ENCODE measurements at places on chromosomes 11 and 22. TPM values are rescaled to one million over a fixed set of nuclear protein-coding genes. Genes with fewer than 3 reads are reported as not detected.

- no peak overlapping the region for H3K4me3 ChIP-seq
- no peaks in the 10 kb centered on the region for H3K4me1 ChIP-seq
- H3K36me3 ChIP-seq, result no peaks in the 10 kb centered on the region
- no peaks in the 10 kb centered on the region for H3K27me3 ChIP-seq
- no peak for DNase-seq
Measured at GRCh38 chr11:75591966-75592365, 29.9 kb downstream of the SERPINH1 start.

DNA sequence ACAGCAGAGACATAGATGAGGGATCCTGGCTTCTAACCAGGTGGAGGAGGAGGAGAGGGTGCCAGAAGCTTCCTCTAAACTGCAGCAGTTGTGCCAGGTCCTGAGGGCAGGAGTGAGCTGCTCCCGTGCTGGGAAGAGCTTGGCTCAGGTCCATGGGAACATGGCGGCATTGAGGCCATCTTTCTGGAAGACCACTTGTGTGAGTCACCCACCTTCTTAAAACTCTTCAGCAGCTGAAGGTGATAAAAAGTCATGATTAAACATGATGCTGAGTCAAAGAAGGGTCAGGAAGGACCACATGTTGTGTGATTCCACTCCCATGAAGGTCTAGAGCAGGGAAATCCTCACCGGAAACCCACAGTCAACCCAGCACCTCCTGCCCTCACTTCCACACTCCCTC is 35.1 kb downstream of the LINC01488 start:
- H3K27ac ChIP-seq, result no peak overlapping the region
- no peak overlapping the region for H3K4me3 ChIP-seq
- DNase-seq, result no peak
- no peaks in the 10 kb centered on the region for H3K36me3 ChIP-seq
- no peaks in the 10 kb centered on the region for H3K4me1 ChIP-seq

- H3K4me1 ChIP-seq, result no peaks in the 10 kb centered on the region
- no peaks in the 10 kb centered on the region for H3K27me3 ChIP-seq
- no peak for DNase-seq
- H3K27ac ChIP-seq, result peak overlapping the region; percentile 68
- H3K36me3 ChIP-seq, result no peaks in the 10 kb centered on the region
Measured at GRCh38 chr11:117020869-117021564, 77.2 kb downstream of the SIK3 start.

- DNase-seq, result peak; percentile 82
- peaks cover 6% of the 10 kb centered on the region for H3K4me1 ChIP-seq
- no peaks in the 10 kb centered on the region for H3K36me3 ChIP-seq
- H3K27me3 ChIP-seq, result no peaks in the 10 kb centered on the region
Measured at GRCh38 chr11:23112987-23113886, 253.0 kb upstream of the CCDC179 start.

DNA sequence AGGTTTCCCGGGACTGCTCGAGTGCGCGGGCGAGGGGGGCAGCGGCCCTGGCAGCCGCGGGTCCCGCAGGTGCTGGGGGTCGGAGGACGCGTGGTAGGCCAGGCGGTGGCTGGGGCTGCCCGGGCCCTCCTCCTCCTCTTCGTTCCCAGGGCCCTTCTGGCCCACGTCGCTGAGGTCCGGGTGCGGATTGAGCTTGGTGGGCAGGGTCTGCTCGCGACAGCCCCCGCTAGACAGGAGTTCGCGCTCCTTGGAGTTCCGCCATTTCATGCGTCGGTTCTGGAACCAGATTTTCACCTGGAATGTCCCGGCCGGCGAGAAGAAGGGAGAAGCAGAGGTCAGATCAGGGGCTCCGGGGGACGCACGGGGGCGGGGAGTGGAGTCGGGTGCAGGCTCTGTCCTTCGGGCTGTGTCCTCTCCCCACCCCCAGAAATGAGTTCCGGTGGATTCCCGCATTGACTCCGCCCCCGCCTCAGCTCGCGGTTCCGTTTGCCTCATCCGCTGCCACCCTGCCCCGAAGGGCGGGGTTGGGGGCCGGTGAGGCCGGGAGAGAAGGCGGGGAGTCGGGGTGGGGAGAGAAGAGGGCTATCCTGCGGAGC is 3.9 kb downstream of the DBX1 start:
- no peaks in the 10 kb centered on the region for H3K36me3 ChIP-seq
- no peak overlapping the region for H3K27ac ChIP-seq
- DNase-seq, result no peak
- H3K4me1 ChIP-seq, result no peaks in the 10 kb centered on the region
- no peak overlapping the region for H3K4me3 ChIP-seq

DNA sequence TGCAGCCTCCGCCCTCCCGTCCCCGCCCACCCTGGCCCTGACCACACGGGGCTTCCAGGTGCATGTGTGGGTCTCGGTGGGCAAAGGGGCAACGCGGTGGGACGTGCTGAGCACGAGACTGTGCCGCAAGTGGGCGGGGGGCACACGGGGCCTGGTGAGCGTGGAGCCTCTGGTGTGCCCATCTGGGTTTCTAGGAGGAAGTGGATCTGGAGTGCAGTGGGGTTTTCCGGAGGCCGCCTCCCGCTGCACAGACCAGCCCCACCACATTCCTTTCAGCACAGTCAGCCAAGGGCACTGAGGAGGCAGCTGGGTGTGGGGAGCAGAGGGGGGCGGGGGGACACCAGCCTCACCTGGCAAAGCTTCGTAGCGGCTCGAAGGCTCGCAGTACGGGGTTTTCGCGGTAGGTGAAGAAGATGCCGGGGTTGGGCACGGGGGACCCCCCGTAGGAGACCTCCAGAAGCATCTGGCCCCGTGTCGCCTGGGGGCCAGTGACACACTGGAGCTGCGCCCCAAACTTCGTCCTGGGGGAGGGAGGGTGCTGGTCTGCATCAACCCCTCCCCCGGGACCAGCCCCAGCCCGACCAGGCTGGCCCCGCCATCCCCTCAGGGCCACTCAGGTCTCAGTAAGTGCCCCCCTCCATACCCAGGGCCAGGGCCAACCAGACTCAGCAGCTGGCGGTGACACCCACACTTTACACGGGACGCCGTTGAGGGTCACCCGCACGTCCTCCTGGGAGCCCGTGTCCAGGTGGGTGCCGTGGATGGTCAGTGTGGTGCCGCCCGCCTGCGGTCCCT is 12.4 kb upstream of the MAPK11 start:
- peak; percentile 78 for DNase-seq
- H3K4me1 ChIP-seq, result no peaks in the 10 kb centered on the region
- no peaks in the 10 kb centered on the region for H3K27me3 ChIP-seq
- H3K36me3 ChIP-seq, result peaks cover 58% of the 10 kb centered on the region

- no peak overlapping the region for H3K27ac ChIP-seq
- H3K36me3 ChIP-seq, result no peaks in the 10 kb centered on the region
- DNase-seq, result no peak
Measured at GRCh38 chr11:113073290-113073953, 112.2 kb downstream of the NCAM1 start.

DNA sequence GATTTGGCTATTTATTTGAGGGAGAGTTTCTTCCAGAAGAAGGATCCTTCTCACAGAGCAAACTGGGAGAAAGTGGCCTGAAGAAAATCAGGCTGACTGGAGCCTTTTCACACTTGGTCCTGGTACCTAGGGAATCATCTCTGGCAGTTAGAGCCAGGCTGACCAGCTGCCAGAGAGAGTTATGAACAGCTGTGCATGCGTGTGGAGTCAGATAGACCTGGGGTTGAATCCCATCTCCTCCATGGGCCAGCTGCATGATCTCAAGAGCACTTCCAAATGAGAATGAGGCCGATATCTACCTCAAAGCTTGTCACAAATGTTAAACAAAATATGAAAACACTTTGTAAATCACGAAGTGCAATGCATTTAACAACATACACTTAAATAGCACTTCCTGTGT is 390.0 kb downstream of the TENM4 start:
- H3K4me1 ChIP-seq, result peaks cover under 1% of the 10 kb centered on the region
- no peaks in the 10 kb centered on the region for H3K36me3 ChIP-seq
- H3K27ac ChIP-seq, result no peak overlapping the region
- no peak for DNase-seq
- H3K4me3 ChIP-seq, result no peak overlapping the region

DNA sequence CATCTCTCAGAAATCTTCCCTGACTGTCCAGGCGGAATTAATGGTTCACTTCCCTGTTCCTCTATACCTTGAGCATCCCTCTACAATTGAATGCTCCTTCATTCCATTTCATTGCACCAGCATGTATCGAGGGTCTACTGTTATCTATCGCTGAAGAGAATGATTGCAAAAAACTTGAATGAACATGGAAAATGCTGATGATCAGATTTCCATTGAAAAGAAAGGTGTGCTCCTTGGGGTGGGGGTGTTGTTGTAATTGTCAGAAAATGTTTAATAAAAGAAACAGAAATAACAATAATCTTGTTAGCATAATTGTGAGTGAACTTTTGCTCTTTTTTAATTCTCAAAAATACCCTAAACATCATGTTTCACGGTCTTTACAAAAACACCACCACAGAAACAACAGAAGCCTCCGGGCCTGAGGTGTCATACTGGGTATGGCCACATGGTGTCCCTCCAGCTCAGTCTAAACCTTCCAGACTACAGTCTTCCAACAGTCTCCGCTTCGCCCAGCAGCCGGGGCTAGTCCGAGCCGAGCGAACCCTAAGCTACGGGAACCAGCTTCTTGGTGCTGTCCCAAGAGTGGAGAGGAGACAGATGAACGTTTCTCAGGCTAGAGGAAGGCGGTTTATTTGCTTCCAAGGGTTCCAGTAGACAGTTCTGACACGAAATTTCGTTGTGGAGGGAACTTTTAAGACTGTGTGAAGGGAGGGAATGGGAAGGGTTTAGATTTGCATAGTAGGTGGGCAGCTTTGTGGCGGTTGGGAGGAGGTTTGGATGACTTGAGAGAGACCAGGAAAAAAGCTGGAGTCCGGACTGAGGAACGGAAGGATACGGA is 75.8 kb upstream of the ZBED5 start:
- H3K4me1 ChIP-seq, result peaks cover 8% of the 10 kb centered on the region
- peak overlapping the region; percentile 82 for H3K27ac ChIP-seq
- no peaks in the 10 kb centered on the region for H3K36me3 ChIP-seq
- no peaks in the 10 kb centered on the region for H3K27me3 ChIP-seq
- DNase-seq, result peak; percentile 95

Gene BCO2
- 9.6 TPM for total RNA-seq

Gene DCDC1
- 6.6 TPM for total RNA-seq

Gene PGAP2
- 19.5 TPM for total RNA-seq

Gene UBQLNL
- total RNA-seq, result 0.69 TPM

Data from kidney (tissue), 22 donors.